ENCODE measurements at places on chromosomes 1 and 21.

GRCh38 chr1:165117482-165117881 is 239.0 kb downstream of the LMX1A start:
- peak; percentile 39 for DNase-seq

DNA sequence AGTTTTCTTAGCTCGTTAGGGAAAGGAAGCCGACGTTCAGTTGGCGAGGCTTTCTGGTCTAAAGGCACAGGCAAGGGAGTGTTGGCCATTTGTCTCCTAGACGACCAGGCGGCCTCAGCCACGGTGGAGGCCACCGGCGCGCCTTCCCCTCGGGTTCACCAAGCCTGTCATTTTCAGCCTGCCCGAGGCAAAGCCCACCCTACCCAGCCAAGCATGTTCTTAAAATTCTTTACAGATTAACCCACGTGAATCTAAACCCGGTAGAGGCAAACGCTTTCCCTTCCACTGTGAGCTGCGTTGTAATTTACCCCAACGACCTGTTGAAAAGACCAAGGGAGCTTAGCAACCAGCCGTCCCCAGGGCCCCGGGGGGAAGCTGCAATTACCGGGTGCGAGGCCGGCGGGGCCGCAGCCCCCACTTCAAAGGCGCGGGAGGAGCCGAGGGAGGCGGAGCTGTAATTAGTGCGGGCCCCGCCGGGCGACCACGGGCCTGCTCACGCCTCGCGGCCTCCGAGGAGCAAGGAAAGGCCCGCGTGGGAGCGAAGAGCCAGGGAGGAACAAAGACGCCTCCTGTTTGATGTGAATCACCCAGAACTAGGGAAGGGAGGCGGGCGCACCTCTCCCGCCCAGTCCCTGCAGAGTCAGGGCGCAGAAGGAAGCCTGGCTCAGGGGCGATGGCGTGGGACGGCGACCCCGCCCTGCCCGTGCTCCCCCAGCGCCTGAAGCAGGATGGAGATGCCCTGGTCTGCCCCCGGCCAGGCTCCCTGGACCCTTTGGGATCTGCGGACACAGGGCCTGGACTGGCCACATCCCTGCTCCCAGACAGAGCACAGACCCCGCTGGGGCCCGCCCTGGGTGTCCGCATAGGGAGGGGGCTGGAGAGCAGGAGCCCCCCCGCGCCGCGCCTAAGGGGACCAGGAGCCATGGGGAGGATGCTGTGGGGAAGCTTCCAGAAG is 12.1 kb upstream of the TSPEAR start:
- peak; percentile 41 for DNase-seq

DNA sequence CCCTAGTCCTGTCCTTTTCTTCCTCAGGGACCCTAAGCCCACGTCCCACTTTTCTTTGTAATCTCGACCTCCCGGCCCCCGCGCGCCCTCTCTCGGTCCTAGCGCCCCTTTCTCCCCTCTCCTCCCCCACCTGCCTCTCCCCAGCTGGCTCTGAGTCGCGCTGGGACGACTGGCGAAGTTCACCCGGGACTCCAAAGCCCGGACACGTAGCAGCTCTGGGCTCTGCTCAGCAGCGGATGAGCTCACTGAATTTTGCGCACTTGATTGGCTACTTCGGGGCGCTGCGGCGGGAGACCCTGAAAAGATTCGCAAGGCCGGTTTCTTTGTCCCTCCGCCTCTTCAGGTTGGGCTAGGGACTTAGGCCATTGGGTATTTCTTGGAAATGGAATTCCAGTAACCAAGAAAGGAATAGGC is 16.3 kb upstream of the ACKR1 start:
- DNase-seq = no peak

DNA sequence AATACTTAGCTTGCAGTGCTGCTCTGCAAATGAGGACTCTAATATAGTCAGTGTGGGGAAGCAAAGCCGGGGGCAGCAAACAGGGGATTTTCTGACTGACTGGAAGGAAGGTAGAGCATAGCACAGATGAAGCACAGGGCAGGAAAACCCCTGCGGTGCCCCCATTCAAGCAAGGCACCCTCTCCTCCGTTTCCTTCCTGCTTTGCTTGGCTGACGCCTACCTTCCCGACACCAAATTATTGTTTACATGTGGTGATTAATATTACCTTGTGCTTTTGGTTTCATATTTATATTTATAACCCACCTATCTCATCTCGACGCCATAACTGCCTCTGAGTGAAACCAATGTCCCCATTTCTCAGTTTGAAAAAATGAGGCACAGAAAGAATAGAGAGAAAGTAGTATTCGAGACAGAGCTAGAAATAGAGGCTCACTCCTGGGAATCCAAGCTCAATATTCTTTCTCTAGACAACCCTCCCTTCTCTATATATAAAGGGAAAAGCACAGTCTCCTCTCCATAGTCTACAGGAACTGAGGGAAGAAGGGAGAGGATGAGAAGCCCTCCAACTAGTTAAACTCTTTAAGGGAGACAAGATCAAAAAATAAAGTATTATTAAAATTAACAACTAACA is 41.3 kb downstream of the PIK3C2B start:
- no peak for DNase-seq

DNA sequence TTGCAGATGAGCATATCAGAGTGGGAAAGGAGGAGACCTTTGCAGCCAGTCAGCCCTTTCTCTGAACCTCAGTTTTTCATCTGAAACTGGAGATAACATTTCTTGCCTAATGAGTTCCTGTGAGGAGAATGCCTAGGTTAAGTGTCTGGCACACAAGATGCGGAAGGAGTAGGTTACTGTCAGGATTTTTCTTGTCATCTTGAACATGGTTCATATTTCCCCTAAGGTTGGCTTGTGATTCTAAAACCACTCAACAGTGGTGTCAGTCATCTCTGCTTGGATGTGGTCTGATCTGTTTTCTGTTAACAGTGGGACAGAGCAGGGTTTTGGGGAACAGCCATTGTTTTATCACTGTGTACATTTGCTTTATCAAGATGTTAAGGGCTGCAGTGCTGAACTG is 70.6 kb downstream of the TGFB2 start:
- no peak for DNase-seq

DNA sequence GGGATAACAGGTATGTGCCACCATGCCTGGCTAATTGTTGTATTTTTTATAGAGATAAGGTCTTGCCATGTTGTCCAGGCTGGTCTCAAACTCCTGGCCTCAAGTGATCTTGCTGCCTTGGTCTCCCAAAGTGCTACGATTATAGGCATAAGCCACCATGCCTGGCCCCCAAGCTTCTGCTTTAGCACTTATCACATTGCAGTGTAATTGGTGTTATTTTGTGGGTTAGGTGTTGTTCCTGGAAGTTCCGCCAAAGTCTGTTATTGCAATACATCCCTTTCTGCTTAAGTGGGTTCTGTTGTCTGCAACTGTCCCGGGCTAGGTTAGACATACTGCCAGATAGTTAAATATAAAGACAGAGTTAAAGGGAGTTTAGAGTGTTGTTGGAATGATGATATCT is 3.4 kb downstream of the ZCCHC17 start:
- DNase-seq = no peak

DNA sequence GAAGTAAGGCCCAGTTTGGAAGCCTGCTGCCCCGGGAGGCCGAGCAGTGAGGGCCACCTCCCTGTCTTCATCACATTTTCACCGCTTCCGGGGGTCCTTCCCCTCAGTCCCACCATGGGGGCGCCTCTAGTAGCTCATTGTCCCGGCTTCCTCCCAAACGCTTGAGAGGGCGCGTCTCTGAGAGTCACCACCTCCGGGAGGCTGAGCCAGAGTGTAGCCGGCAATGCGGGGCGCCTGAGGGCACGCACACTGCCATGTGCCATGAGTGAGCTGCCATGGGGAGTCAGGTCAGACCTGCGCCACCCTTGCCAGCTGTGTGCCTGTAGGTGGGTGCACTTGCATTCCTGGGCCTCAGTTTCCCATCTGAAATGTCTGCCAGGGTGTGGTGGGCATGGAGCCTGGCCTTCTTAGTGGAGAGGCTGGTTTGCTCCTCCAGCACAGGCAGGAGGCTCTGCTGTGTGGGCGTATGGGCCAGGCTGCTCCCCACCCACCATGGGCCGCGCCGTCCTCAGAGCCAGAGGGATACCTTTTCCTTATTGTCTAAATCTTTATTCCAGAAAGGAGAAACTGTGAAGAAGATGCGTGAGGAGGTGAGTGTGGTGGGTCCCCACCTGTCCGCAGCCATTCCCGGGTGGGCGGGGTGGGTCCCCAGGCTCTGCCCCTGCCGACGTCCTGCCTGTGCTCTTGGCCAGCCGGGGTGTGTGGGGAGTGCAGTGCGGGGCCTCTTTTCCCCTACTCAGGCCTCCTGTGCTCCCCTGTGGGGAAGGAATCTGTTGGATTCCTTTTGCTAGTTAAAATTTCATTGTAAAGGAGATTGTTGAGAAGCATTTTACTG is 81.3 kb upstream of the COL6A1 start:
- no peak for DNase-seq

DNA sequence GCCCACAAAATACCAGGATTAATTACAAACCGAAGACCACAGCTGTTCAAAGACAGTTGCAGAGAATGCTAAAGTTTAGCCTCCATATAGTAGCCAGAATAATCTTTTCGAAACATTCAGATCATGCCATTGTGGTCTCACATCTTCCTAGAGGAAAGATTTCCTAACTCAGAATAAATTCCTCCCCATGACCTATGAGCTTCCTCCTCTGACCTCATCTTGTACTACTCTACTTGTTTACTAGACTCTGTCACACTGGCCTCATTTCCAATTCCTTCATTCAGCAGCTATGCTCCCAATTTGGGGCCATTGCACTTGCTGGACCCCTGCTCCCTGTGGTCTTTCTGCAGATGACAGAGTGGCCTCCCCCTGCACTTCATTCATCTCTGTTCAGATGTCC is 71.8 kb upstream of the LRRC53 start:
- no peak for DNase-seq

GRCh38 chr1:177741476-177741875 is 228.4 kb downstream of the SEC16B start:
- no peak for DNase-seq

DNA sequence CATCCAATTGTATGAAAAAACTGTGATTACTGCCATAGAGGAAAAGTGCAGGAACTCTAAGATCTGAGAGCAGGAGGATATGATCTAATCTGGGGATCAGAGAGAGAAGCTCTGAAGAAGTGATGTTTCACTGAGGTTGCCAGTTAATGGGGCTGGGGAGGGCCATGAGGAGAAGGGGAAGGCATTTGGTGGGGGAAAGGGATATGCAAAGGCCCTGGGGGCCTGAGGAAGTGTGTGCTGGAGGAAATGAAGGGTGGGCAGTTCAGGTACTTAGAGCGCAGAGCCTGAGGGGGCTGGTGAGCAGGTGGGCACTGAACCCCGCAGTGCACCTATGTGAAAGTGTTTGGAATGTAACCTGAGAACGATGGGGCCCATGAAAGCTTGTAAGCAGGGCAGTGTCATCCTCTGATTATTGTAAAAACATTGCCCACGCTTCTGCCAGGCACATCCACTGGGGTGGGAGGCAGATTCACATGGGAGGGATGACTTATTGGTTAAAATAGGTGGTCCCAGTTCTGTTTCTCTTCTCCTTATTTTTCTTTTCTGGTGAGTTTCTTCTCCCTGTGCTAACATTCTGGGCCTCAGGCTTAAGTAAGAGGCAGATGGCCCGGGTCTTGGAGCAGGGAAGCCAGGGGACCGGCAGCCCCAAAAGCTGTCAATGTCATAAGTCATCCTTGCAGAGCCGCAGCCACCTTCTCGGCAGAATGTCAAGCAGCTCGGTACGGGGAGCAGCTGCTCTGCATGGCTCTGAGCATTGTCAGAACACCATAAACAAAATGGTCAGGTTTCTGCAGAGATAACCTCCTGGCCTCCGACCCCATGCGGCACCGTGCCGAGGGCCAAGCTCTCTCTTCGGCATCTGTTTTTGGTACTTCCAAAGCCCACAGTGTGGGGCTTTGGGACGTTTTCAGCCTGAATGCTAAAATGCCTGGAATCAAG is 492.0 kb upstream of the VAMP3 start:
- DNase-seq = no peak

- no peak for DNase-seq
Measured at GRCh38 chr1:21302747-21303715, 12.8 kb upstream of the ECE1 start.

DNA sequence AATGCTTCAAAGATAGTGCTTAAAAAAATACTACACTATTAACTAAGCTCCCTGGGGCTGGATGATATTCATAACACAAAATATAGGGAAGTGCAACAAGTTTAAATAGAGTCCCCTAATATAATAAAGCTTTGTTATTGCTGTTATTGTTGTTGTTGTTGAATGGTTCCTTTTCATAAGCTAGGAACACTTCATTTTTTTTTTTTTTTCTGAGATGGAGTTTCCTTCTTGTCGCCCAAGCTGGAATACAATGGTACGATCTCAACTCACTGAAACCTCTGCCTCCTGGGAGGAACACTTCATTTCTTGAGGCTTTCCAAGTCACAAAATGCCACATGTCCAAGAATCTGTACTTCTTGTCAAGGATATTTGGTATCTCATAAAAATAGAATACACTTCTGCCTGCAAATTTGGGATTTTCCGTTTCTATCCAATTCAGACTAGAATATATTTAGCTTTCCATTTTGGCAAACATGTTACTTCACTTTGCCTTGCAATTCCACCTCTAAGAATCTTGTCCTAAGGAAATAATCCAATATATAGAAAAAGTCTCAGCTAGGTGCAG is 21.1 kb downstream of the WDR47 start:
- DNase-seq = no peak

- DNase-seq = no peak
Measured at GRCh38 chr1:46691997-46692790, 20.5 kb downstream of the TEX38 start.

GRCh38 chr1:80305466-80305865 is 1298.9 kb upstream of the ADGRL4 start:
- DNase-seq = no peak
